Hypothalamus (tissue), 51 donors: ENCODE measurements at places on chromosomes 1 and 21.

DNA sequence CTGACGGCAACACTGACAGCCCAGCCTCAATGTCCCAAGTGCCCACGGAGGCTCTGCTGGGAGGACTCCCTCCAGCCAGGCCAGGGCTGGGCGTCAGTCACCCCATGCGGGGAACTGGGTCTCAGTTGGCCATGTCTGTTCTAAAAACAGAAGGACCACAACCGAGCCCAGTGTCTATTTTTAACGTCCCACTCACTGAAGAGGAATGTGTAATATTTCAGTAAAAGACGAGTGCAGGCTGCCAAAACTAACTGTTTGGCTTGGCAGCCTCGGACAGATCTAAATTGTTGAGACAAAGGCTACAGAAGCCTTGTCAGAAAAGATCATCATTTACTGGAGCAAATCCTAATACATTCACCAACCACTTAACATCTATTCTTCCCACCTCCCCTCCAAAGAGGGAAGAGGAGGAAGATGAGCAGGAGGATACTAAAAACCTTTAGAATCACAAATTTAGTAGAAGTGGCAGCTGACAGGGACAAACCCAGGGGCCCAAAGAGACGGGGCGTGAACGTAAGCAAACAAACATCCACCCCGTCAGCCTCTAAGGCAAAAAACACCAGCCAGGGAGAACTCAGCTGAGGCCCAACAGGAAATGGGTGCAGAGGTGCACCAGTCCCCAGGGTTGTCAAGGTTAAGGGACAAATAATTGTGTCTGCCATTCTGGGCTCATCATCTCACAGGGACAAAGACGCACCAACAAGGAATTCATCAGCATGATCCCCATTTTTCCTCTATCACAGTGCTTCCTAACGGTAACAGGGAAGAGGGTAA, 18.7 kb downstream of the C1orf198 start:
- DNase-seq: no peak

DNA sequence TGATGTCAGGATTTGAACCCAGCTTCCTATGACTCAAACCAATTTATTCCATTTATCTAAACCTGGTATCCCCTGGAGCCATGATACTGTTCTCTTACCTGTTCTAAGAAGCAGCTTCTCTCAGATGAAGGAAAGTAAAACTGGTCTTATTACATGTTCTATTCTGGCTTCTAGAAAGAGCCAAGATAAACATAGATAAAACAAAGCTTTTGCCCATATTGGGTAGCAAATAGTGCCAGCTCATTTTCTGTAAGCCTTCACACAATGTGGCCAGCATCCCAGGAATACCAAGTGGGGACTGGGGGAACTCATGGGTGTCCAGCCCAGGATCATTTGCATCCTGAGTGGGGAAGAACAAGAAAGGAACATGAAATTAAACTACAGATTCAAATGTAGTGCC, 53.5 kb upstream of the EPHA8 start:
- no peak for DNase-seq

DNA sequence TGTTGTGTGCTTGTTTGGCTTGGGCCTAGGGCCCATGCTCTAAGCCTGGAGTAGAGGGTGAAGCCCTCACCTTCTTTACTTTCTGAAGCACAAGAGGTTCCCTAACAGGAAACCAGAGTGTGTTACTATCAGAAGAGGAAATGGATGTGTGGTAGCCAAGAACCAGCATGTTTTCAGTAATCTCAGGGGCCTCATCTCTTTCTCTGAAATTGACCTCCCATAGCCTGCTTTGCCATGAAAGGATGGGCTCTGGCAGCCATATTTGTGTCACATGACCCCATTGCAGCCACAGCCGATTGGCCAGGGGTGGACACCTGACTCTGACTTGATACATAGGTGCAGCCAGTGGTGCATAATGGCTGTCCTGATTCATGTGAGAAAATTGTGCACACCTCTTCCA, 18.6 kb downstream of the A3GALT2 start:
- DNase-seq: no peak

DNA sequence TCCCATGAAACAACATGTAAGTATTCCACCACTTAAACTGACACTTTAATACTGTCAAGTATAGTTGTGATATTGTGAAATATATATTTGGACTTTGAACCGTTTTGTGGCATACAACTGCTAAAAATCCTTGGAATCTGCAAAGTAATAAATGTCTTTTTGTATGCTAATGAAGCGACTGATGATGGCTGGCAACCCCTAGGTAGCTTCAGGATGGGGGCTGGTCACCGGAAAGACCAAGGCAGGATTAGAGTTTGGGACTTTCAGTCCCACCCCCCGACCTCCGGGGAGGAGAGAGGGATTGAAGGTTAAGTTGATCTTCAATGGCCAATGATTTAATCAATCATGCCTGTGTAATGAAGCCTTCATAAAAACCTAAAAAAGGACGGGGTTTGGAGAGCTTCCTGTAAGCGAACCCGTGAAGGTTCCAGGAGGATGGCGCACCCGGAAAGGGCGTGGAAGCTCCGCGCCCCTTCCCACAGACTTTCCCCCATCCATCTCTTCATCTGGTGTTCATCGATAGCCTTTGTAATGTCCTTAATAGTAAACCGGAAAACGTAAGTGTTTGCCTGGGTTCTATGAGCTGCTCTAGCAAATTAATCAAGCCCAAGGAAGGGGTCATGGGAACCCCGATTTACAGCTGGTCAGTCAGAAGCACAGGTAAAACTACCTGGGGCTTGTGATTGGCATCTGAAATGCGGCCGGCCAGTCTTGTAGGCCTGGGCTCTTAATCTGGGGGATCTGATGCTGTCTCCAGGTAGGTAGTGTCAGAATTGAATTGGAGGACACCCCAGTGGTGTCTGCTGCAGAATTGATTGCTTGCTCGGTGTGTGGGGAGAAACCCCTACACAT, 1.8 kb upstream of the ZNF281 start:
- no peak for DNase-seq

DNA sequence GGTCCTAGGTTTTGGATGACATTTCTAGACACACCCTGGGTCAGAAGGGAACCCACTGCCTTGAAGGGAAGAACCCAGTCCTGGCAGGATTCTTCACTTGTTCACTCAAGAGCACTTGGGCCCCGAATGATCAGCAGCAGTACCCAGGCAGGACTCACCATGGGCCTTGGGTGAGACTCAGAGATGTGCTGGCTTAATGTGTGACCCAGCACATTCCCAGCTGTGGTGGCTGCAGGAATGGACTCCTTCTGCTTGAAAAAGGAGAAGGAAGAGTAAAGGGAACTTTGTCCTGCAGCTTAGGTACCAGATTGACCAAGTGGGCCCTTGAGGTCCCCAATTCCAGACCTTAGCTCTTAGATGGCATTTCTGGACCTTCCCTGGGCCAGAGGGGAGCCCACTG, 12.3 kb upstream of the SMAP2 start:
- no peak for DNase-seq

DNA sequence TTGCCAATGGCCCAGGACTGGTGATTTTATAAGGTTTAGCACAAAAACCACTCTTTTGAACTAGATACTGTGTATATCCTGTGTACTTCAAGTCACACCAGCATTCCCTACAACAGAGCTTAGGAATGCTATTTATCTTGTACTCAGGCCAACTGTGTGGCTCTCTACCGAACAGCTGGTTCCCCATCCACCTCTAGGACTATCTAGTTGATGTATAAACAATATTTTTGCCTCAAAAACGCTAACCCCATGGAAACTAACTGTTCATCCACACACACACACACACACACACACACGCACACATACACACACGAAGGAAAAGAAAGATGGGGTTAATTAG, 28.7 kb upstream of the SLC45A3 start:
- DNase-seq: no peak

GRCh38 chr1:35398739-35399138, 130.2 kb downstream of the ZMYM4 start:
- DNase-seq: no peak

DNA sequence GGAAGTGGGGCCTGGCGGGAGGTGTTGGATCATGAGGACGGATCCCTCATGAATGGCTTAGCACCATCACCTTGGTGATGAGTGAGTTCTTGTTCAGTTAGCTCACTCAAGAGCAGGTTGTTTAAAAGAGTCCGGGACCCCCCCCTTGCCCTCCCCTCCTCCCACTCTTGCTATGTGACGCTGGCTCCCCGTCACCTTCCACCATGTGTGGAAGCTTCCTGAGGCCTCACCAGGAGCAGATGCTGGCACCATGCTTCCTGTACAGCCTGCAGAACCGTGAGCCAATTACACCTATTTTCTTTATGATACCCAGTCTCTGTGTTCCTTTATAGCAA, 3.0 kb upstream of the SLC19A1 start:
- no peak for DNase-seq

GRCh38 chr1:22398656-22399420, 52.8 kb upstream of the ZBTB40 start:
- no peak for DNase-seq

DNA sequence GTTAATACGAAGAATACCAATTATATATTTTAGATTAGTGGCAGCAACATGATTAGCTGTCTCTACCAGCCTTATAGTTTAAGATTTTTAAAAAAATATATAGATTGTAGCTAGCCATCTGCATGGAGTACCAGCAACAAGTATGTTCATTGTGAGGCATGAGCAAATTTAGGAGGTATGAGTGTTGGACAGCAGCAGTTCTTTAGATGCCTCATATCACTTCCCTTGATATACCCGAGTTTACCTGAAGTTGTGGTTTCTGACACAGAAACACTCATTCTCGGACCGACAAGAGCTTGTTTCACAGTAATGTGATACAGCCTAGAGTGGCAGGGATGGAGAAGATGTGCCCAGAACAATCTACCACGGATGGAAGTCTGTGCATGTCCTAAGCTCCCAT, 69.1 kb downstream of the RGS18 start:
- DNase-seq: no peak

- DNase-seq: no peak
Observed at GRCh38 chr1:42913426-42914091, 45.1 kb downstream of the SLC2A1 start.

DNA sequence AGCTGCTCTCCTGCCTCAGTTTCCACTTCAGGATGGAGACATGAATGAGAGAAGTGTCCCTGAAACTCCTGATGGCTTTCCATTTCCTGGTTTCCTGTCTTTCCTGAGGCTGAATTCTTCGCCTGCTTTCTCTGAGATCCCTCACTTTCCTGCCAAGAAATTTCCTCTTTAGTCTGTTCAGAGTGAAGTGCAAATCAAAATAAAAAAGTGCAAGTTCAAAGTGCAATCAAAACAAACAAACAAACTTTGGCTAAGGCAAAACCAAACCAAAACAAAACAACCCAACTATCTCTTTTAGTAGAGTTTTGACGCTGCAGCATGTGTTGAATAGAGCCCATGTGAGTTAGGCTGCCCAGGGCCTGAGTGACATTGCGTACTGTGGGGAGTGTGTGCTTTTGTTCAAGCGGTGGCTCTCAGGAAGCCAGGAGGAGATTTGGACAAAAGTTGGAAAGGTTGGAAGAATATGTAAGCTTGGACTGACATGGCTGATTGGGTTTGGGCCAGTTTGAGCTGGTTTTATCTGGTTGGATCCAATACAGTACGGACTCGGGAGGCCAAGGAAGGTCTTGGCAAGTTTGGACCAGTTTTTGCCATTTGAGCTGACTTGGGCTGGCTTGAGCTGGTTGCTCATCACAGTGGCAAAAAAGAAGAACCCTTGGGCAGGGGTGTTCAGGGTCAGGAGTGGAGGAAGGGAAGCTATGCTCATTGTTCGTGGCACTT, 61.1 kb upstream of the TINAGL1 start:
- no peak for DNase-seq

DNA sequence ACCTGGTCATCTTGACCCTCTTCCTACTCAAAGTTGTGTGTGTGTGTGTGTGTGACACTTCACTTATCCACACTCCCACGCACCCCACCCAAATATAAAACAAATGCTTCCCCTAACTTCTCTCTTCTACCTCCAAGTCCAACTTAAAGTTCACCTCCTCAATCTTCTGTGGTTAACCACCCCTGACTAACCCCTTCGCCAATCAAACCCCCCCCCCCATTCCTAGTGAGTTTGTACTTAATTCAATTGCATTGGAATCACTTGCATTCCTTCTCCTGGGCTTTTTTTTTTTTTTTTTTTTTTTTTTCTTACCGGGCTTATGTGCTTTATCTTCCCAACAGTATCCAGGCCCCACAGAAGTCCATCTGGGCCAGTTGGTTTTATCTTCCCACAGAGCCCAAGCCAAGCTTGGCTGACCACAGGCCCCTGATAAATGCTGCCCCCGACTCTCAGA, 78.4 kb downstream of the CD58 start:
- DNase-seq: no peak

DNA sequence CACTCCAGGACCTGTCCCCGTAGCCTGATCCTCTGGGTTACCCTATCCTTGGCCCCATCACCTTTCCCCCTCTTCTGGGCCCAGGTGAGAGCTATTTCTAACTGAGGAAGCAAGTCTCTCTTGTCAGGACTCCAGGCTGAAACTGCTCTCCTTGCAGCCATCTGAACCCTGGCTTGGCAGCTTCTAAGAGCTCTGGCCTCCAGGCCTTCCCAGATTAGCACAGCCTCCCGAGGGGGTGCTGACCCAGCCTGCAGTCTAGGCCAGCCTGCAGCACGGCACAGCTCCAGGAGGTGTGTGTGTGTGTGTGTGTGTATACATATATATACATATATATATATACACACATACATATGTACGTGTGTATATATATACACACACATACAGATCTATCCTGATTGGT, 17.4 kb downstream of the CACNA1S start:
- DNase-seq: no peak

GRCh38 chr1:116711263-116711840, 42.9 kb upstream of the CD2 start:
- DNase-seq: no peak

DNA sequence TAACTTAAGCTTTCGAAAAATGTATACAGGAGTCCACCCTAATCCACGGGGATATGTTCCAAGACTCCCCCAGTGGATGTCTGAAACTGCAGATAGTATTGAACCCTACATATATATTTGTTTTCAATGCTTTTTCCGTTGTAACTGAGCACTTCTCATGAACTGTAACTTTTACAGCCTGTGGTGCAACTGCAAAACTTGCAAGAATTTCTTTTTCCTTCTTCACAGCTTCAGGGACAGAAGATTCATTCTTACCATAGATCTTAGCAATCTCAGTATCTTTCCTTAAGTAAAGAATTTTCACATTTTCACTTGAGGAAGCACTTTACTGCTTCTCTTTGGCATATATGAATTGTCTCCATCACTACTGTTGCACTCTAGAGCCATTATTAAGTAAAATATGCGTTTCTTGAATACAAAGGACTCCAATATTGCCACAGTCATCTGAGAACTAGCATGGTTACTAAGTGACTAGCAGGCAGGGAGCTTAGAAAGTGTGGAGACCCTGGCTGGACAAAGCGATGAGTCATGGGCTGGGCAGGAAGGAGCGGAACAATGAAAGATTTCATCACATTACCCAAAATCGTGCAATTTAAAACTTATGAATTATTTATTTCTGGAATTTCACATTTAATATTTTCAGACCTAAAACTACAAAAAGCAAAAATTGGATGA, 14.1 kb downstream of the DPYD start:
- peak; percentile 2 for DNase-seq

- no peak for DNase-seq
Observed at GRCh38 chr1:6343506-6344405, 49.8 kb downstream of the ACOT7 start.

DNA sequence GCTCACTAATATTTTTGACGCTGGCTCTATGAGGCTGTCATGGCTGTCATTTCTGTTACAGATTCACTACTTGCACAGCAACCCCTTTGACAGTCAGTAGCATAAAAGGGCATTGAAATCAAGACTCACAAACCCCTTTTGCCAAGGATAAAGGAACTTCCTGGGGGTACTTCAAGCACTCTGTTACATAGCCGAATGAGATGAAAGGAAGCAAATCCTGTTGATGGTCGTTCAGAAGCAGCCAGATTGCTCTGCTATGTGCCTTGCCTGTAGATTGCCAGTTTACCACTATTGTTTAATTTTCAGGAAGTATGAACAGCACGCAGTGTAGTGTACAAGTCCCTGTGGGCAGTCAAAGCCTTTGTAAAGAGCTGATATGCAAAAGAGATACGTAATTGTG, 296.2 kb downstream of the LRRIQ3 start:
- no peak for DNase-seq
